ENCODE measurements at places on chromosomes 11 and 22. TPM values are rescaled to one million over a fixed set of nuclear protein-coding genes. Genes with fewer than 3 reads are reported as not detected.
A peak's percentile ranks its signal among the peaks of the same experiment; 100 is the strongest.

- no peaks in the 10 kb centered on the region for H3K27me3 ChIP-seq
- DNase-seq: peak; percentile 87
- H3K36me3 ChIP-seq: no peaks in the 10 kb centered on the region
- H3K27ac ChIP-seq: no peak overlapping the region
- no peak overlapping the region for H3K4me3 ChIP-seq
These were observed 23.9 kb upstream of the TCF20 start for GRCh38 chr22:42294034-42294985.

- DNase-seq: no peak
- H3K27ac ChIP-seq: no peak overlapping the region
- H3K36me3 ChIP-seq: no peaks in the 10 kb centered on the region
- no peaks in the 10 kb centered on the region for H3K4me1 ChIP-seq
- H3K27me3 ChIP-seq: no peaks in the 10 kb centered on the region
- no peak overlapping the region for H3K4me3 ChIP-seq
These were observed 165.6 kb downstream of the RCN1 start for GRCh38 chr11:32256466-32256865.

GRCh38 chr22:43698403-43698802, 113.7 kb downstream of the EFCAB6 start:
- H3K4me3 ChIP-seq: no peak overlapping the region
- no peaks in the 10 kb centered on the region for H3K4me1 ChIP-seq
- H3K27ac ChIP-seq: no peak overlapping the region
- DNase-seq: no peak
- H3K27me3 ChIP-seq: no peaks in the 10 kb centered on the region

DNA sequence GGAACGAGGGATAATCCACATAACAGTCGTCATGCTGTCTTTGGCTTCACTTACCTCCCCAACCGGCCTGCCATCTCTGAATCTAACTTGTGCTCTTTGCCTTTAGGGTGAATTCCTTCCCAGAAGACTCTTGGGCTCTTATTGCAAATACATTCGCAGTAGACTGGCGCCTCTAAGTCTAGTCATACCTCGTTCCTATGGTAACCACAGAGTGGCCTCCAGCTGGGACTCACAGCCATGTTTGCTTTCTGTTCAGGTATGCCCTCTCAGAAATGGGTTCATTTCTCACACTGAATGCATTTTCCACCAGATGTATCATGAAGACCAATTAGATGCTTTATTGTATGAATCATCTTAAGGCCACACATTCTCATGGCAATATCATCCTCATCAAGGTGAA, 112.7 kb downstream of the FAR1 start:
- H3K4me1 ChIP-seq: no peaks in the 10 kb centered on the region
- H3K4me3 ChIP-seq: no peak overlapping the region
- H3K36me3 ChIP-seq: no peaks in the 10 kb centered on the region

CHADL gene
- 2.7 TPM for total RNA-seq

GRCh38 chr22:23178512-23179254, 1.6 kb upstream of the BCR start:
- DNase-seq: peak; percentile 85
- H3K36me3 ChIP-seq: no peaks in the 10 kb centered on the region
- no peak overlapping the region for H3K4me3 ChIP-seq
- peak overlapping the region; percentile 85 for H3K27ac ChIP-seq

- no peak for DNase-seq
- peaks cover 18% of the 10 kb centered on the region for H3K36me3 ChIP-seq
- no peaks in the 10 kb centered on the region for H3K27me3 ChIP-seq
- no peak overlapping the region for H3K4me3 ChIP-seq
These were observed 162.0 kb upstream of the SORL1-AS1 start for GRCh38 chr11:121614636-121615240.

TREH gene
- 1.0 TPM for total RNA-seq

GRCh38 chr11:120601536-120601935, 90.0 kb downstream of the GRIK4 start:
- no peaks in the 10 kb centered on the region for H3K4me1 ChIP-seq
- no peak overlapping the region for H3K4me3 ChIP-seq
- no peaks in the 10 kb centered on the region for H3K36me3 ChIP-seq
- no peak overlapping the region for H3K27ac ChIP-seq
- no peaks in the 10 kb centered on the region for H3K27me3 ChIP-seq

GRCh38 chr22:46079861-46080821, 70.2 kb upstream of the PPARA start:
- peak overlapping the region; percentile 95 for H3K27ac ChIP-seq
- H3K27me3 ChIP-seq: no peaks in the 10 kb centered on the region
- peaks cover 7% of the 10 kb centered on the region for H3K36me3 ChIP-seq
- no peak for DNase-seq

- H3K4me3 ChIP-seq: no peak overlapping the region
- no peaks in the 10 kb centered on the region for H3K27me3 ChIP-seq
- no peaks in the 10 kb centered on the region for H3K36me3 ChIP-seq
- H3K27ac ChIP-seq: no peak overlapping the region
- DNase-seq: no peak
- no peaks in the 10 kb centered on the region for H3K4me1 ChIP-seq
These were observed 35.4 kb upstream of the BRSK2 start for GRCh38 chr11:1354125-1354938.

- no peaks in the 10 kb centered on the region for H3K4me1 ChIP-seq
- H3K36me3 ChIP-seq: no peaks in the 10 kb centered on the region
- H3K27me3 ChIP-seq: no peaks in the 10 kb centered on the region
- peak; percentile 96 for DNase-seq
- H3K27ac ChIP-seq: no peak overlapping the region
These were observed 18.5 kb downstream of the PRR33 start for GRCh38 chr11:1873048-1873812.

DNA sequence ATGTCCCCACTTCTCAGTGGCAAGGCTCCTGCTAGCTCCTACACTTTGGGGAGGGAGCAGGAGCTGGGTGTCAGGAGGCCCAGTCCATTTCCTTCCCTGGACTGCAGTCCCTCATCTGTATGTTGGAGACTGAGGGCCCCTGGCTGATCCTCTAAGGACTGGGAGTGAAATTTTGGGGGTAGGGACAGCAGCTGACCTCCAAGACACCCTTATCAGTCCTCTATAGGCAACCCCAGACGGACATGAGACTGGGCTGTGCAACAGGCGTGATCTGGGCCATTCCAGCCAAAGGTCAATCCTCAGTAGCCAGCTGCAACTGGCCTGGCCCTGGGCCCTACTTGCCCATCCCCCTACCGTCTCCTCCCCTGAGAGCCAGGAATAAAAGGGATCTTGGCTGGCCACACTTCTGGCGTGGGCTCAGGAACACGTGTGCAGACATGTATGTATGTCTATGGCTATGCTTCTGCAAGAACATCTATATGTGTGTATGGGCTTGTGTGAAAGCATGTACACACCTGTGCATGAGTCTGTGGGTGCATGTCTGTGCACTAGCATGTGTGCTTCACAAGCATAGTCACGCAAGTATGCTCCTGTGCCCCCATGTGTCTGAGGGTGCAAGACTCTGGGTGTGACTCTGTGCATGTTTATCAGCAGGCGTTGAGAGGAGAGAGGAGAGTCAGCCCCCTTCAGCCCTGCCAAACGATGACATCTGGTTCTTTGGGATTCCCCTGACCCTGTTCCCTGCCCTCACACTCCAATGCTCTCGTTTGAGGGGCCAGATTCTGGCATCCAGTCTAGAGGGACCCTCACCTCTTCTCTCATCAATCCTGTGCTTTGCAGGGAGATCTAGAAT, 24.6 kb upstream of the DGAT2 start:
- H3K27ac ChIP-seq: no peak overlapping the region
- no peak for DNase-seq
- H3K4me1 ChIP-seq: peaks cover 3% of the 10 kb centered on the region
- no peak overlapping the region for H3K4me3 ChIP-seq
- no peaks in the 10 kb centered on the region for H3K36me3 ChIP-seq

All from kidney (tissue), 22 donors.